ENCODE measurements at places on chromosomes 13 and 19.

DNA sequence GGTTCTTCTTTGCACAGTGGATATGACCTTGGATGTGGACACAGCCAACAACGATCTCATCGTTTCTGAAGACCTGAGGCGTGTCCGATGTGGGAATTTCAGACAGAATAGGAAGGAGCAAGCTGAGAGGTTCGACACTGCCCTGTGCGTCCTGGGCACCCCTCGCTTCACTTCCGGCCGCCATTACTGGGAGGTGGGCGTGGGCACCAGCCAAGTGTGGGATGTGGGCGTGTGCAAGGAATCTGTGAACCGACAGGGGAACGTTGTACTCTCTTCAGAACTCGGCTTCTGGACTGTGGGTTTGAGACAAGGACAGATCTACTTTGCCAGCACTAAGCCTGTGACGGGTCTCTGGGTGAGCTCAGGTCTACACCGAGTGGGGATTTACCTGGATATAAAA, 9.4 kb downstream of the RFPL4AL1 start:
- DNase-seq, result no peak

GRCh38 chr13:53050151-53050550, 21.5 kb downstream of the OLFM4 start:
- DNase-seq, result no peak

GRCh38 chr13:110944121-110944967, 29.5 kb upstream of the ANKRD10 start:
- DNase-seq, result no peak

- no peak for DNase-seq
These were observed 353.0 kb downstream of the KCTD12 start for GRCh38 chr13:76533251-76533650.

DNA sequence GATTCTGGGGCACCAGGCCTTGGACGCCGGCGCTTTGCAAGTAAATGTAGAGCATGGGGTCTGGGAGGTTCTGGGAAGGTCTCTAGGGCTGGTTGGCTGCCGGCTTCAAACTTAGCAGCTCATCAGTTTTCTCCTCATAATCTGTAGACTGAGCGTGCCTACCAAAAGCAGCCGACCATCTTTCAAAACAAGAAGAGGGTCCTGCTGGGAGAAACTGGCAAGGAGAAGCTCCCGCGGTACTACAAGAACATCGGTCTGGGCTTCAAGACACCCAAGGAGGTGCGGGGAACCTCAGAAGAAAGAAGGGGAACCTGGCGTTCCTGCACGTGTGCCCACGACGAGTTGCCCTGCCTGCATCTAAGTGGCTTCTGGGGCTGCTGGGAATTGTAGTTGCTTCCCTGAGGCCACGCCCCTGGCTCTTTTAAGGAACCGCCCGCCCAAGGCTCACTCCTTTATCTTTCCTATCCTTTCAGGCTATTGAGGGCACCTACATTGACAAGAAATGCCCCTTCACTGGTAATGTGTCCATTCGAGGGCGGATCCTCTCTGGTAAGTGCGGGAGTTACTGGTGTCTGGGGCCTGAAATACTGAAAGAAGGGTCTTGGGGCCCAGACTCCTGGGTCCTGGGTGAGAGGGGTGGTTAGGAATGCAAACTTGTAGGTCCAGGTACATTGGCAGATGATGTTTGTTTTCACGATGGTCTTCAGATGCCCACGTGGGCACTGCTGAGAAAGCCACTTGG, 984 bp downstream of the RPS11 start:
- no peak for DNase-seq

DNA sequence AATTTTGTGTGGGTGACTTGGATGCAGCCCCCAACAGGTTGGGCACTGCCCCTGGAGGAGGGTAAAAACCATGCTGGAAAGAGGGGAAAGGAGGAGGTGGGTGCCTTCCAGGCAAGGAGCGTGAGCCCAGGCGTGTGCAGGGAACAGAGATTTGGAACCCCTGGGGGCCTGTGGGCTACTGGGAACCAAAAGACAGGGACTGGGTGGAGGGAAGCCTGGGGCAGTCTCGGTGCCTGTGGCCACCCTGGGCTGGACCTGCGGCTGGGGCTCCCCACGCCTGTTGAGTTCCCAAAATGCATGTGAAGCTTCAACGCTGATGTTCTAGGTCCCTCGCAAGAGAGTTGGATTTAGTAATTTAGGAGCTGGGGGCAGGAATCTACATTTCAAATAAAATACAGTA, 24.8 kb downstream of the GGACT start:
- DNase-seq, result no peak

- no peak for DNase-seq
These were observed 3.8 kb downstream of the LILRA4 start for GRCh38 chr19:54335164-54335563.

DNA sequence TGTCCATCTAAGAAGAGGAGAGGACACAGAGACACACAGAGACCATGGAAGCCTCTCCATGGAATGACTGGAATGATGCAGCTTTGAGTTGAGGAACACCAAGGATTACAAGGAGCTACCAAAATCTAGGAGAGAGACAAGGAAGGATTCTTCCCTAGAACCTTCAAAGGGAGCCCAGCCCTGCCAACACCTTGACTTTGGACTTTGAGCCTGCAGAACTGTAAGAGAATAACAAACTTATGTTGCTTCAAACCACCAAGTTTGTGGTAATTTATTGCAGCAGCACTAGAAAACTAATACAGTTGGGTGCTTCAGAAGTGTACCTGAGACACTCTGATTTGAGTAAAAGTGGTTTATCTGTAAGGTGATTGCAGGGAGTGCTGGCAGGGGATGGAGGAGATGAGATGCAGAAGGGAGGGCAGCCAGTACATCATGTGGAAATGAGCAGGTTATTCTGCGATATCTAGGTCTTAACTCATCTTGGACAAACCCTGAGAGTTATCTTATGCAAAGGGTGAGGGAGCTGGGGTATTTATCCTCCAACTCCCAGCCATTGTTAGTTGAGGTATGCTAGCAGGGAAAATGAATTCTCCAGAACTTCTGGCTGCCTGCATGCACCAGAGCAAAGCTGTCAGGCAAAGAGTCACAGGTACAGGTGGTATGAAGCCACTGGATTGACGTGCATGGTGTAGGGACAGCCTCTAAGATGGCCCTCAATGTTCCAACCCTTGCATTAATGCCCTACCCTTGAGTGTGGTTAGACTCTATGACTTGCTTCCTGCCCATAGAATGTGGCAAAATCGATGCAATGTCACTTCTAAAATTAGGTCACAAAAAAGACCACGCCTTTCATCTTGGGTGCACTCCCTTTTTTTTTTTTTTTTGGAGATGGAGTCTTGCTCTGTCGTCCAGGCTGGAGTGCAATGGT, 31.3 kb upstream of the ADGRL1 start:
- DNase-seq, result no peak

DNA sequence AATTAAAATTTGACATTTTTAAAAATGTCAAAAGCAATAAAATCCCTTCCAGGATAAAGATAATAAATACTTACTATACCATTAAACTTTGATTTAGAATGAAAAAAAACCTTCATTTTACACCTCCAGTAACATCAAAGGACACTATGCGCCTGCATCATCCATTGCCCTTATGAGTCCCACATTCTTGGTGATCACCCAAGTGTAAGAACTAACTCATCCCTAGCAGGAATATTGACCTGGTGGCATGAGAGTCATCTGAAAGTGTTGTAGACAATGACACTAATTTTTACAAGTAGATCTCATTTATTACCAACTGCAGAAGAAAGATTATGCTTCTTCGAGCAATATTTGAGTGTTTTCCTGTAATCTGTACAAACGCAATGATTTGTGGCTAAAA, 1128.9 kb downstream of the EFNB2 start:
- DNase-seq, result no peak

- no peak for DNase-seq
These were observed 17.5 kb downstream of the ZC3H13 start for GRCh38 chr13:46035066-46035465.

DNA sequence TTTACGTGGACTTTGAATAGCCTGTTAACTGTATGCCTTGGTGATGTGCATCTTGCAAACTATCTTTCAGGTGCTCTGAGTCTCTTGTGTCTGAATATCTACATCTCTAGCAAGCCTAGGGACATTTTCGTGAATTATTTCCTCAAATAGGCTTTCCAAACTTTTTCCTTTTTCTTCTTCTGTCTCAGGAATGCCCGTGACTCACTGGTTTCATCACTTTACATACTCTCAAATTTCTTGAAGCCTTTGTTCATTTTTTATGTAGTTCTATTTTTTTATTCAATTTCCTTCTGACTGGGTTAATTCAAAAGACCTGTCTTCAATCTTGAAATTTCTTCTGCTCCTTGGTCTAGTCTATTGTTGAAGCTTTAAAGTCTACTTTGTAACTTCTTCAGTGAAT, 332.2 kb downstream of the OXGR1 start:
- DNase-seq, result no peak

- no peak for DNase-seq
These were observed 154.6 kb downstream of the COL4A1 start for GRCh38 chr13:110152351-110152750.

DNA sequence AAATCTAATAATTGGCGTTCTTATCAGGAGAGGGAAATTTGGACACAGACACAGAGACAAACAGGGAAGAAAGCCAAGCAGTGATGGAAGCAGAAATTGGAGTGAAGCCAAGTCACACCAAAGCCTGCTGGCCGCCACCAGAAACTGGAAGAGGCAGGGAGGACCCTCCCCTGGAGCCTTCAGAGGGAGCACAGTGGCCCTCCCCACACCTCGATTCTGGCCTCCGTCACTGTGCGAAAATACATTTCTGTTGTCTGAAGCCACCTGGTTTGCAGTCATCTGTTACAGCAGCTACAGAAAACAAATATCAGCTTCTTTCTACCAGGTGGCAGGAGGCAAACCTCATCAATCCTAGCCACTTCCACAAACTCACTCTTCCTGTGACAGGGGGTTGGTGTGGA, 8.3 kb upstream of the TLE6 start:
- DNase-seq, result peak; percentile 74

DNA sequence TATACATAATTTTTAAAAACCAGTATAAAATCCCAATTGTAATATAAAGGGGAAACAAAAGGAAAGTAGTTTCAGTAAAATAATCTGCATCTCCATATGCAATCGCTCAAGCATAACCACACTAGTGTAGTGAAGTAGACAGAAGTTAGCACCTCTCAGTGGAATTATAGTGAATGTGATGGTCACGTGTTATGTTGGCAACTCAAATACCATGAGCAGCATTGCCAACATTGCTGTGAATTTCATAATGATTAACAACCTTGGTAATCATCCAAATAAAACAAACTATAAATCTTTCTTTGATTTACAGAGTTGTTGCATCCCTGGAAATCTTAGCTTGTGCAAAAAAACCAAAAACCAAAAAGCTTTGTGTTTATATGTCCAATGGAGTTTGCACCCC, 77.3 kb upstream of the SIAH3 start:
- no peak for DNase-seq

GRCh38 chr13:112003396-112003795, 63.6 kb upstream of the SOX1 start:
- no peak for DNase-seq

DNA sequence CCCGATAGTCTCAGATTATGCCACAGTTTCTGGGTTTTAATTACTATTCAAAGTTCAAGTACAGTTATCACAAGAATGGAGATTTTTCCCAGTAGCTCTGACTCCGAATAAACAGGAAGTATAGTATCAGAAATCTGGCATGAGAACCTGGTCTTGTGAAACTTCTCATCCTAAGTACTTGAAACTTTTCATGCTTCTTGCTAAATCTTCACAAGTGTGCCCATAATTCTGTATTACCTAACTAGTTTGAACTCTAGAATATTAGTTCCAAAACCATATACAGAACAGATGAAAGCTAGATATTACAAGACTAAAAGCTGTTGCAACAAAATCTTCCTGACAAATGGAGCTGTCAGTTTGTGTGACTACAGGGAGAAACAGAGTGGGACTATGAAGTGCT, 70.5 kb upstream of the CSNK1A1L start:
- no peak for DNase-seq

DNA sequence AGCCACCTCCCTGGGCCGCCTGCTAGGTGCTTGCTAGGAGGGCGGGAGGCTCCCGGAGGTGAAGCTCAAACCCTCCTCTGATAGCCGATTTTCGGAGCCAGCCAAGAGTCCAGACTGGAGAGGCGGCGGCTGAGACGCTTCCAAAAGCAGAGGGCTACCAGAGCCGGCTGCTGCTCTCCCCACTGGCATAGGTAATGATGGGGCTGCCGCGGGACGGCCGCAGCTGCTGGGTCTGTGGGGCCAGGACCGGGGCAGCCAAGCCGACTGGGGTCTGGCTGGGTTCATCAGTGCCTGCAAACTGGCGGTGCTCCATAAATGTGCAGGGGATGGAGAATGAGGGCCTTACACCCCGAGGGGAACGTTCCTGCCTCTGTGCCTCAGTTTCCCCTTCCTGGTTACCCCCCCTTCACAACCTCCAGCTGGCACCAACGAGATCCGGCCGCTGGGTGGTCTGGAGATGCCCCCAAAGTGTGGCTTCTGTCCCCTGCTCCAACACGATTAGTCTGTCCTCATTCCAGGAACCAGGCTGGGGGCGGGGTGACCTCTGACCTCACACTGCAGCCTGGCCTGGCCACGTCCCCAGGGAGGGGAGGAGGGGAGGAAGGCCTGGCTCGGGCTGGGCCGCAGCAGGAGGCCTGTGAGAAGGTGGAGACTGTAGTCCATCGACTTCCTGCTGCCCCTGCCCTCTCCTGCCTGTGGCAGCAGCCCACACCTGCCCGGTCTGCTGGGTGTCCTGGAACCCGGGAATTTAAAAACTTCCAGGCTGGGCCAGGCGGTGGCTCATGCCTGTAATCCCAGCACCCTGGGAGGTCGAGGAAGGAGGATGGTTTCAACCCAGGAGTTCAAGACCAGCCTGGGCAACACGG, 3.8 kb upstream of the WDR18 start:
- DNase-seq, result no peak

GRCh38 chr13:93098972-93099371, 127.6 kb upstream of the GPC6 start:
- no peak for DNase-seq

DNA sequence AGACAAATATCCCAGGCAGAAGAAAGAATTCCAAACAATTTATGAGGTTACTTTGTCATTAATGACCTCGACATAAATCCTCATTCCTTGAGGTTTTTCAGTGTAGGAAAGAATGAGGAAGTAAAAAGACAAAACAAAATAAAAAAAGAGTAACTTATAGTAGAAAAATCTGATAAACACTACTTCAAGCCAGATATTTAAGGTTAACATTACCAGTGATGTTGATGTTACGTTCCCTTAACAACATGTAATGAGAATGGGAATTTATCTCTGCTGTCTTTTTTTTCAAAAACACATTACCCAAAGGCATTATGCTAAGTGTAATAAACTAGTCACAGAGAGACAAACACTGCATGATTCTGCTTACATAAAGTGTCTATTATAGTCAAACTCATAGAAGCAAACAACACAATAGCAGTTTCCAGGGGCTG, 935.1 kb downstream of the SLITRK1 start:
- no peak for DNase-seq

Data from urinary bladder (tissue), 4 donors.